ENCODE measurements at places on chromosomes 3 and 15. TPM values are rescaled to one million over a fixed set of nuclear protein-coding genes. Genes with fewer than 3 reads are reported as not detected.

The PSMD2 gene
- total RNA-seq: 418 TPM

The XCR1 gene
- not detected for total RNA-seq

The CPB1 gene
- not detected for total RNA-seq

The CLRN1 gene
- not detected for total RNA-seq

The SLC28A1 gene
- not detected for total RNA-seq

The SLC38A3 gene
- total RNA-seq: not detected

The CASR gene
- total RNA-seq: not detected

The KBTBD13 gene
- total RNA-seq: not detected

The COL8A1 gene
- not detected for total RNA-seq

The ADAMTS17 gene
- total RNA-seq: not detected

The MEIS2 gene
- total RNA-seq: 9.7 TPM

The UROC1 gene
- not detected for total RNA-seq

The ADPRH gene
- total RNA-seq: 2.6 TPM

The MST1R gene
- total RNA-seq: 7.6 TPM

The OIP5 gene
- 16.8 TPM for total RNA-seq

Measured in A549 treated with RU486 at 1 μM for 4 hours (cell line).